ENCODE measurements at places on chromosomes 7 and 10.

GRCh38 chr10:100653957-100654781 lies 91.2 kb upstream of the PAX2 start:
- no peak for DNase-seq

- DNase-seq = no peak
These were observed 149.3 kb upstream of the IMMP2L start for GRCh38 chr7:111711426-111712065.

GRCh38 chr7:17663061-17663675 lies 277.1 kb downstream of the SNX13 start:
- no peak for DNase-seq

GRCh38 chr10:58587676-58588075 lies 75.0 kb downstream of the BICC1 start:
- DNase-seq = no peak

GRCh38 chr10:62810156-62810902 lies 5.8 kb downstream of the ADO start:
- no peak for DNase-seq

GRCh38 chr7:35723011-35723410 lies 28.1 kb upstream of the HERPUD2 start:
- no peak for DNase-seq

- no peak for DNase-seq
These were observed 8.3 kb upstream of the RHOBTB1 start for GRCh38 chr10:60952067-60952845.

- DNase-seq = no peak
These were observed 18.0 kb downstream of the CAMK2B start for GRCh38 chr7:44307301-44307900.

DNA sequence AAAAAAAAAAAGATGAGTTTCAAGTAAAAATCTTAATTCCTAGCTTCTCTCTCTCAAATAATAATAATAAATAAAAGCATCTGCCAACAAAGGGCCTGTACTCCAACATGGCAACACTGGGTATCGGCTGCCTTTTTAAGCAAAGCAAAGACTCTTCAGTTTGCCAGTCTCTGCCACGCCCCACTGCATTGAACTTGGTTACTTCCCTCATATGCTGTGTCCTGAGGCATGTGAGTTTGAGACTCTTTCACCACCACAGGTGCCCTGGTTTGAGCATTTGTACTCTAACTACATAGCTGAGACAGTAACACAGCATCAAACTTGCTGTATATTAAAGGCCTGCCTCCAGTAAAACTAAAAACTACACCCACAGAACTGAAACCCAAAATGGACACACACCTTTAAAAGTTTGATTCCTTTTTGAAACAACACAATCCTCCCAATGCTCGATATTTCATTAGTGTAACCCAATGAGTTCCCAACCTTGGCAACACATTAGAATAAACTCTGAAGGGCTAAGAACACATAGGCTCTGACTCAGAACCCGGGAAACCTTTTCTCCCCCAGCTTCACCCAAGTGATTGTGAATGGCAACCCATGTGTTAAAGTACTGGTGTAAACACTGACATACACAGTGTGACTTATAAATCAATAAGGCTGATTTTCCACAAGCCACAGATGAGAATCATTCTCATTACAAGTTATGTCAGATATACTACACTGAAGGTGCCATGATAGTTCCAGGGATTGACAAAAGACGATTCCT lies 12.0 kb downstream of the JAZF1 start:
- no peak for DNase-seq

GRCh38 chr10:62916141-62916603 lies 100.0 kb upstream of the EGR2 start:
- no peak for DNase-seq

DNA sequence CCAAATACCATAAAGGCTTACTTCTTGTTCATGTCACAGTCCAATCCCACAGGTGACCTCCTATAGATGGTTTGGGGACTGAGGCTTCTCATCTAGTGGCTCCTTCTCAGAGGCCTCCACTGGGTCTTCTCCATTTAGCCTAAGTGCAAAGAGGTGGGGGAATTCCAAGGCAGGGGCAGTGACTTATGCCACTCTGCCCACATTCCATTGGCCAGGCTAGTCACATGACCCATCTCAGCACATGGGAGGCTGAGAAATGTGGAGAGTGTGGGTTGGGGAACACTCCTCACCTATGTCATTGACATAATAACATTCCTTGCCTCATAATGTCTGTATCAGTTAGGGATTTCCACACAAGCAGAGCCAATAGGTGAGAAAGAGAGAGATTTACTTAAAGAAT lies 104.3 kb upstream of the PLXNA4 start:
- DNase-seq = no peak

DNA sequence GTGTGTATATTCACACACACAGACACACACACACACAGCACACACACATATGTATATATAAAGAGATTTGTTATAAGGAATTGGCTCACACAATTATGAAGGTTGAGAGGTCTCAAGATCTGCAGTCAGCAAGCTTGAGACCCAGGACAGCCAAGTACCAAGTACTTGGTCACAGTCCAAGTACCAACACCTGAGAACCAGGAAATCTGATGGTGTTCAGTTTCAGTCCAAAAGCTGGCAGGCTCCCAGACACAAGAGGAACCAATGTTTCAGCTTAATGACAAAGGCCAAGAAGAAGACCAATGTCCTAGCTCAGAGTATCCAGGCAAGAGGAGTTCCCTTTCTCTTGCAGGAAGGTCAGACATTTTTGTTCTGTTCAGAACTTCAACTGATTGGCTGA lies 780.2 kb downstream of the MAGI2 start:
- no peak for DNase-seq

DNA sequence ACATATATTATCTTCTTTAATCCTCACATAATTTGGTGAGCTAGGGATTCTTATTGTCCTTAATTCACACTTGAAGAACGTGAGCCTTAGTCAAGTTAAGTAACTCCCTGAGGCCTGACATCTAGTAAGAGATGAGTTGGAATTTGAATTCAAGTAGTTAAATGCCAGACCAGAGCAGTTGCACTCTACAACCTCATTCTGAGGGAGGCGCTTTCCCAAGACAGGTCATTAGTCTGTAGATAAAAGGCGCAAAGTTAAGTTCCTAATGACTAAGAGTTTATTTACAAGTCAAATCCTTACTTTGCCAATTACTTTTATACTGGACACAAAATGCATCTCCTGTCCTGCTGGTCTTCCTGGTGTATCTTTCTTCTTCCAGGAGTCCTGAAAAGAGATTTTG lies 3.6 kb upstream of the EXOC6 start:
- no peak for DNase-seq

GRCh38 chr7:77958436-77958835 lies 159.9 kb downstream of the PHTF2 start:
- DNase-seq = no peak

DNA sequence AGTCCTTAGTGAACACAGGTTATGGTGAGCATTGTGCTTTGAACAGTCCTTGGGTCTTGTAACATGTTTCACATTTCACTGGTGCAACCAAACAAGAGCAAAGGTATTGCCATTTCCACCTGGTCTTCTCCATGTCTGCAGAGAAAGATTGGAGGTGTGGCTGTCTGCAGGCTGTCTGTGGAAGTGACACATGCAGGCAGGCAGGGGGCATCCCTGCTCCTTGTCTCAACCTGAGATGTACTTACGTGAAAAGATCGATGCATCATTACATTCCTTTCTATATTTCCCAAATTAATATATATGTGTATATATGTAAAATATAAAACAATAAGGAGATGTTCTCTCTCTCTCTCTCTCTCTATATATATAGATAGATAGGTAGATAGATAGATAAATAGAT lies 54.3 kb downstream of the LRRC18 start:
- no peak for DNase-seq

DNA sequence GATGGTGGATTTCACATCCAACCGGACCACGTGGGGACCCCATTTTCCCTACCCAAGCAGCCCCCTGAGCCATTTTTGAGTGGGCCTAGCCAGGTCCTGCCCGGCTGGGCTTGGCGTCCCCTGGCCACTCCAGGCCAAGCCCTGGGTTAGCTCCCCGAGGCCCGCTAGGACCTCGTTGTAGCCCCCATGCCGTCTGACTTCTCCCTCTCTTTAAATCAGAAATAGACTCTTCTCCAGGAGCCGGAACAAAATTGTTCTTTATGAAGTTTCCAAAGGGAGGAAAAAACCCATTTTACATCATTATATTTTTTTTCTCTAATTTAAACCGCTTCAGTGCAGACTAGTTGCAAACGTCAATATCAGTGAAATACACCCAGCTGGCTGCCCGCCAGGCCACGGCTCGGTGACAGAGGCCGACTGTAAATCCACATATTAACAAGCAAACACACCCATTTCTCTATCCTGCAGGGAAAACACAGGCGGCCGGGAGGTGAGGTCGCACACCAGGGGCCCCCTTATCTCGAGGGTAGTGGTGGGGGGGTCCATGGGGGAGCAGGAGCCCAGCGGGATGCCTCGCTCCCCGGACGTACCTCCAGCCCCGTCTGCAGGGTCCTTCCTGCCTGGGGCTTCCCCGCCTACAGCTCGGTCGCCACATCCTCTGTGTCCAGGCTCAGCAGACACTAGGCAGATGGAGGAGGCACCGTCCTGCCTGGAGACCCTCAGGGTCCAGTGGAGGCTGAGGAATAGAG lies 72.7 kb downstream of the ELFN1 start:
- DNase-seq = no peak

- DNase-seq = no peak
These were observed 1346.8 kb upstream of the CELF2 start for GRCh38 chr10:9670911-9671310.

DNA sequence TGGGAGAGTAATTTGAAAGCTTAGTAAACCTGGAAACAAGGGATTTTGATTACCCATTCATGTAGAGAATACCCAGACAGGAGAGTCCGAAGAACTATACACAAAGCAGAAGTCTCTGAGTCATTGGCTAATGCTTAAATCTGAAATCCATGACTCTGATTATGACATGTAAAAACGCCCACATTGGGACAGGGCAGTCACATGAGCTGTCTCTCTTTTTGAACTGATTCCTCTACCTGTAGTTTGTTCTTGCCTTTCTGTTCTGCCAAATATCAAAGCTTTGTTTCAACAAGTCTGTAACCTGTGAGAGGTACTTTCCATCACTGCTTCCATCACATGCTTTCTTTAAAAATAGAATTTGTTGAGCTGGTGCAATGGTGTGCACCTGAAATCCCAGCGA lies 4.3 kb upstream of the GPNMB start:
- DNase-seq = no peak

DNA sequence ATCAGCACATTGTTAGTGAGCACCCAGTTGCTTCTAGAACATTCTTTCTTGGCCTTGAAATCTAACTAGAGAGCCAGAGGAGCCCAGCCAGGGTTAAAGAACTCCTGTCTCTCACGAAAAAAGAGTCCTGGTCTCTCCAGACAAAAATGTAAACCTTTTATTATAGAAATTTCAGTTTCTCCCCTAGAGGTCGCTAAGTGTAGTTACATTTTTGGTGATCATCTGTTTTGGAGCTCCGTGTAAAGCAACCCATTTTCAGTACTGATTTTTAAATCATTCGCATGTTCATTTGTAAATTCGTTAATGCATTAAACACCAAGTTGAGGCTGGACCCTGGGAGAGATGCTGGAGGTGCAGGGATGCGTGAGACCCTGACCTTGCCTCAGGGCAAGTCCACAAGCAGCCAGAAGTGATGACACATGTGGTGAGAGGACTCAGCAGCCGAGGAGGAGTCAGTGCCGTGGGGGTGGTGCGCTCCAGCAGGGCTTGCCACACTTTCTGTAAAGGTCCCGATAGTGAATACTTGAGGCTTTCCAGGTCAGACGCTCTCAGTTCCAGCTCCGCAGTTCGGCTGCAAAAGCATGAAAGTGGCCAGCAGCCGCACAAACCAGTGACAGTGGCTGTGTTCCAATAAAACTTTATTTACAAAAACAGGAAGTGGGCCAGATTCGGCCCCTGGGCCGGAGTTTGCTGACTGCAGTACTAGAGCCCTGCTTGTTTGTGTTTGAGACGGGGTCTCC lies 578.6 kb upstream of the FOXK1 start:
- DNase-seq = no peak

DNA sequence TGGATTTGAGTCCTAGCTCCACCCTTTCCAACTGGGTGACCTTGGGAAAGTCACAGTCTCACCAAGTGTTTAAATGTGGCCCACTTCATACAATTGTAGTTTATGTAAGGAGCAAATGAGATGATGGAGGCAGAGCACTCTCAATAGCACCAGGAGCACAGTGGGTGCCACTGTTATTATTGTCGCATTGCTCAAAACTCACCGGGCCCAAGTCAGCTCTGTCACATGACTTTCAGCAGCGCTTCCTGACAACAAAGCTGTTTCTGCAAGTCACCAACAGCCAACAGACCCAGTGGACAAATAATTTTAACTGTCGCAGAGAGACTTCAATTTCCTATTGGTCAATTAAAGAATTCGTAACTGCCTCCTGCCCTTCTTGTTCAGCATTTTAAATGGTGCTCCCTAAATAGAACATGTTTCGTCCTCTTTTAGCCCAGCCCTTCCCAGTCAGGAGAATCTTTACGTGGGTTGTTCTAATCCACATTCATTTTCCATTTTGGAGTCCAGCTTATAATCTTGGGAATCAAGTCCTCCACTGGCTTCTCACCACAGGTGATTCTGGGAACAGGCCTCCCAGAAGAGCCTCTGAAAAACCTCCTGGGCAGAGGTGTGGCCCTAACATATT lies 415.6 kb upstream of the NPVF start:
- DNase-seq = no peak

DNA sequence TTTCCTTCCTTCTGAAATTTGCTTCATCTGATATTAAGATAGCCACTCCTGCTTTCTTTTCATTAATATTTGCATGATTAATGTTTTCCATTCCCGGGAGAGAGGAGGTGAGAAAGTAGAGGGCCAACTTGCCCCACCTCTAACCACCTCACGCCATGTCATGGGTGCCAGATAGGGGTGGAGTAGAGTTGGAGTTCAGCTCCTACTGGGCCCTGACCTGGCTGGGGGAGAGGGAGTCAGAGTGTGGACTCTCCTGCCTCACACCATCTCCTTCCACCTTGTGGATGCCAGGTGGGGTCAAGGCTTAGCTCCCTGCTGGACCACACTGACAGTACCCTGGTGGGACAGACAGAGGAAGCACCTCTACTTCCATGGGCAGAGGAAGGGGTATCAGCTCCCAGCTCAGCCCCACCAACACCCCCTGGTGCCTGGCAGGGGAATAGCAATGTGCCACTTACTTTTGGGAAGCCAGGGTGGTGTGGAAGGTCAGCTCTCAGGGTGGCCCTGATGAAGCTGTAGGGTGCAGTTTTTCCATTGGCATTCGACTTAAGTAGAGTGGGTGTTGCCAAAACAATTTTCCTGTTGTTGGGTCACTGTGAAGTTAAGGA lies 28.0 kb downstream of the CHST12 start:
- peak; percentile 28 for DNase-seq

Data from activated T-helper 1 cell treated with Interleukin-2 at 50 U/mL for 16 hours (primary cell).